GM13976 (cell line): ENCODE measurements at places on chromosomes 16 and 17.
A peak's percentile ranks its signal among the peaks of the same experiment; 100 is the strongest.

- DNase-seq: no peak
Observed at GRCh38 chr17:59368218-59368857, 36.9 kb downstream of the YPEL2 start.

- no peak for DNase-seq
Observed at GRCh38 chr16:85445064-85445778, 167.9 kb upstream of the GSE1 start.

GRCh38 chr17:15213381-15214087, 51.6 kb downstream of the PMP22 start:
- DNase-seq: no peak

DNA sequence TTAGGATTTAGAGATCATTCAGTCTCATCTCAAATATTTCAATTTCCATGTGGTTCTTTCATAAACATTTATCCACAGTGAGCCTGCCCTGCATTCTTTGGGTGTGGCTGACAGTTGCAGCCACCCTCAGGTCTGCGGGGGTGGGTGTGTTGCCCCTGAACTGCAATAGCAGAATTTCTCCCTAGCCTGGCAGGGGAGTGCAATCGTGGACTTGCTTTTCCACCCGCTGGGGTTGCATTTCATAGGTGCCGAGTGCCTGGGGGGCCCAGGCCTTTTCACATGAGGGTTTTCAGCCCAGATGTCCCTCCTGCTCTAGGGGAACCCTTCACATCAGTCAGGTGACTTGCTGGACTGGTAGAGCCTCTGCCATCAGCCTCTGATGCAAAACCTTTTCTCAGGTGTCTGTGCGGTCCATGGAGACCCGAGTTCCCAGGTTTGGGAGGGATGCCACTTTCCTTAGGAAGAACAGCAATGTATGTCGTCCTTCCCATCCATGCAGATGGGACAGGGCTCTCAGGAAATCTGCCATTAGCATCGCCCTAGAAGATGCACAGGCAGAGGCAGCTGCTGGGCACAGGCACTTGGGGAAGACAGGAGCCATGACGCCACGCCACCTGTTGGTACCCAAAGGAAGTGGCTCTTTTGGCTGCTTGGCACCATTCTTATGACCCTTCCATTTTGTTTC, 2.4 kb upstream of the USP36 start:
- peak; percentile 71 for DNase-seq

DNA sequence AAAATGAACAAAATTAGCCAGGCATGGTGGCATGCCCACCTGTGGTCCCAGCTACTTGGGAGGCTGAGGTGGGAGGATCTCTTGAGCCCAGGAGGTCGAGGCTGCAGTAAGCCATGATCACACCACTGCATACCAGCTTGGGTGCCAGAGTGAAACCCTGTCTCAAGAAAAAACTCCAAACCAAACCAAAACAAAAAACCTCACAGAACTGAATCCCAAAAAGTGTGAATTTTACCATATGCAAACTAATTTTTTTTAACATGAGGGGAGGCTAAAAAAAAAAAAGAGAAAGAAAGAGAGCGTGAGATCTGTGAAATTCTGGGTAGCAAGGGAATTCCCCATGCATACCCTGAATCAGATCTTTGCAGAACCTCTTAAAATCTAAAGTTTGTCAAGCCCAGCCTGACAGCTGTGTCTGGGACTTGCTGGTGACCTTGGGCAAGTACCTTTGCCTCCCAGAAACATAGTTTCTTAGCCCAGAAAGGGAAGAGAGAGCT, 17.1 kb upstream of the CDH1 start:
- DNase-seq: peak; percentile 80

GRCh38 chr17:47009759-47010594, 30.9 kb upstream of the RPRML start:
- no peak for DNase-seq

- DNase-seq: no peak
Observed at GRCh38 chr17:69856946-69857345, 218.1 kb upstream of the KCNJ16 start.

- DNase-seq: no peak
Observed at GRCh38 chr16:31537362-31538242, 9.9 kb downstream of the AHSP start.

DNA sequence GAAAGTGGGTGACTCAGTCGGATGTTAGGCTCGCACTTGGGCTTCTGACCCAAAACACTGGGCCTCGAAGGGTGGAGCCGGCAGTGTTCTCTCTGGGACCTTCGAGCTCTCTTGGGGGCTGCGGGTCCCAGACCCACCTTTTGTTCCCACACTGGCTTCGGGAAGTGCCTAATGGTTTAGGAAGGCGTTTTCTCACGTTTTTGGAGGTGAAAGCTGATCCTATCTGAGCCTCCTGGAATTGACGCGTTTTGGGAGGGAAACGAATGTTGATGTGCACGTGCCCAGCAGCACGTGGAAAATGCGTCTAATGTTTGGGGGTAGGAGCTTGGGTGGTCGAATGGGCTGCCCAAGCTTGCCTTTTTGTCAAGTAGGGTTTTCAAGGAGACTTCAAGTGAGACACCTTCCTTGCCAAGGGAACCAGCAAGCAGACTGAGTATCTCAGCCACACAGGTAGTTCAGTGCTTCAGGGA, 666 bp downstream of the HGS start:
- no peak for DNase-seq

GRCh38 chr17:58245428-58246103, 7.2 kb downstream of the LPO start:
- no peak for DNase-seq

- no peak for DNase-seq
Observed at GRCh38 chr16:73056448-73056847, 8.5 kb upstream of the ZFHX3 start.

GRCh38 chr17:2262135-2262587, 41.4 kb downstream of the SMG6 start:
- DNase-seq: no peak

- no peak for DNase-seq
Observed at GRCh38 chr17:59405944-59406705, 74.7 kb downstream of the YPEL2 start.

DNA sequence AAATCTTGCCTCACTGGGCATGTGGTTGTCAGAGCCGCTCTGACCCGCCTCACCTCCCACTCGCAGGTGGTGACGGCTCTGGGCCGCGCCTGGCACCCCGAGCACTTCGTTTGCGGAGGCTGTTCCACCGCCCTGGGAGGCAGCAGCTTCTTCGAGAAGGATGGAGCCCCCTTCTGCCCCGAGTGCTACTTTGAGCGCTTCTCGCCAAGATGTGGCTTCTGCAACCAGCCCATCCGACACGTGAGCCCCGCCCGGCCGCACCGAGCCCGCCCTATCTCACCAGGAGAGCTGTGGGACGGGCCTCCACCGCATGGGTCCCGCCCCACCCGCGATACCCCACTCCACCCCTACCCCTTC, 4.0 kb downstream of the TGFB1I1 start:
- no peak for DNase-seq

GRCh38 chr16:5031601-5032000, 2.1 kb downstream of the NAGPA start:
- DNase-seq: no peak

GRCh38 chr16:66832661-66833305, 2.0 kb upstream of the NAE1 start:
- DNase-seq: no peak

- DNase-seq: no peak
Observed at GRCh38 chr16:57663917-57664661, 4.0 kb upstream of the ADGRG3 start.

DNA sequence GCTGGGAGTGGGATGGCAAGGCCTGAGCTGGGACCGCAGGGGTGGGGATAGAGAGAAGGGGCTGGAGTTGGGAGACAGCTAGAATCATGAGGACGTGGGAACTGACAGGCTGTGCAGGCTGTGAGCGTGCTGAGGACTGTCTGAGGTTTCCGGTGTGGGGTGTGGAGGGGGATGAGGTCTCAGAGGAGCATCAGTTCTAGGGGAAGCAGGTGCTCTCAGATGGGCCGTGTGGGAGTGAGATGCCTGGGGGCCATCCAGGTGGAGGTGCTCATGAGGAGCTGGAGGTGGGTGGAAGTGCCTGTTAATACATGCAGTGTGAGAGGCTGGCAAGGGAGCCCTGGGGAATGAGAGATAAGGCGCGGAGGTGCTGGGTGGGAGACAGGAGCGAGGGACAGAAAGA, 27.2 kb downstream of the HASPIN start:
- no peak for DNase-seq

GRCh38 chr16:65524997-65525396, 403.1 kb upstream of the CDH11 start:
- no peak for DNase-seq

GRCh38 chr17:81552244-81553017, at the start of gene FAAP100:
FAAP100 (minus strand) TSS chr17:81552353; CDS start chr17:81552330, 23 bp downstream.
- DNase-seq: peak; percentile 96

GRCh38 chr17:63758428-63758827, 15.0 kb downstream of the CCDC47 start:
- DNase-seq: no peak

DNA sequence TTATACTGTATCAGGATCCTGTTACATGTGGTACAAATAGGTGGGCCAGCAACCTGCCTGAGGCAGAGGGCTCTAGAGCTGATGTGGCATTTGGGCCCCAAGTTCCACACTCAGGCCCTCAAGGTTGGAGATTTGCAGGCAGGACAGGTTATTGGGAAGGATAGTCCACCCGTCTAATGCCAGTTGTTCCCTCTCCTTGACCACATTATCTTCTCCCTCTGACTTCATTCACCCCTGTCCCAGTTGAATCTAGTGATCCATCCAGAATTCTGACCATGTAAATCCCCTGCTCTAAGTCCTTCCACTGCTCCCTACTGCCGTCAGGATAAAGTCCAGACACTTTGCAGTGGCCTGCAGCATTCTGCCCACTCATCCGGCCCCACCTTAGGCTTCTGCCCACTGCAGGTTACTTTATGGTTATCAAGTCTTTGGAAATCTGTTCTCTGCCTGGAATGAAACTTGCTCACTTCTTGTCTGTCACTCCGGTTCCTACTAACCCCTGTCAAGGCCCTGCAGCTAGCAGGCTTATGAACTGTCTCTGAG, 1.9 kb upstream of the NFATC3 start:
- DNase-seq: no peak

DNA sequence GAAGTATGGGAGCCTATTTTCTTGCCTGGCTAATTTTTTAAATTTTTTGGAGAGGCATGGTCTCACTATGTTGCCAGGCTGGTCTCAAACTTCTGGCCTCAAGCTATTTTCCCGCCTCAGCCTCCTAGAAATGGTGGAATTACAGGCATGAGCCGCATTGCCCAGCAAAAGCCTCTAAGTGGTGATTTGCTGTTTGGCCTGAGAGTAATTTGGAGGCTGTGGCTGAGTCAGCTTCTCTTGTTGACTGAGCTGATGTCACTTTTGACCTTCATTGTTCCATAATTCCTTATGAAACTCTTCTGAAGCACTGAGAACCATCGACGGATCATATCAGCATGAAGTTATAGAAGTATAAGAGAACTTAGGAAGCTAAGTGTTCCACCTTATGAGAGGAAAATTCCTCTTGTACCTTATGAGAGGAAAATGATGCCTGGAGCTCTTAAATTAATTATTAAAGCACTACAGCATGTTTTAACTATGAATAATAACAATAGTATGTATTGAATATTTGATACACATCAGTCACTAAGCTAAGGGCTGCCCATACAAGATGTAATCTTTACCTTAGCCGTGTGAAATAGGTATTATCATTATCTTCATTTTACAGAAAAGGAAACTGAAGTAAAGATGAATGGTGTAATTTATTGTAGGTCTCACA, 220.8 kb upstream of the MON1B start:
- DNase-seq: no peak

GRCh38 chr16:57615813-57616212, 12.6 kb upstream of the ADGRG1 start:
- DNase-seq: no peak

GRCh38 chr17:75769536-75769935, 4.5 kb upstream of the GALK1 start:
- DNase-seq: no peak

DNA sequence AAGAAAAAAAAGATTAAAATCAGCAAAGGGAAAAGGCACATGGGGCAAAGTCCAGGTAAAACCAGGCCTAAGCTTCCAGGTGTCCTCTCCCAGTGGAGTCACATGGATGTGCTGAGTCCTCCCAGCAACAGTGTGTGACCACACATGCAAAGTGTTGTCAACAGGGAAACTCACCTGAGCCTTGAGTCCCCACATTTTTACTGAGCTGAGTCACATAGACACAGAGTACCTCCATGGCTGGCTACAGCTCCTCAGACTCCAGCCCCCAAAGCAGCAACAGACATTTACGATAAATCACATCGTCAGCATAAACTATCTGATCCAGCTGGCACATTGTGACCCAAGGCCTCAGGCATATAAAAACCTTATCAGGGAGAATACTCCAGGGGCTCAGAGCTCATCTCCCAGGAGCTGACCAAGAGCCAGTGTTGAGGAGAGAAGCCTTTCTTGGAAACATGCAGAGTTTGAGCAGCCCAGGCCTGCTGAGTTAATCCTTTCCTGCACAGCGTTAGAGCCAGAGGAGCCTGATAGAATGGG, 20.5 kb downstream of the ERCC4 start:
- DNase-seq: no peak

DNA sequence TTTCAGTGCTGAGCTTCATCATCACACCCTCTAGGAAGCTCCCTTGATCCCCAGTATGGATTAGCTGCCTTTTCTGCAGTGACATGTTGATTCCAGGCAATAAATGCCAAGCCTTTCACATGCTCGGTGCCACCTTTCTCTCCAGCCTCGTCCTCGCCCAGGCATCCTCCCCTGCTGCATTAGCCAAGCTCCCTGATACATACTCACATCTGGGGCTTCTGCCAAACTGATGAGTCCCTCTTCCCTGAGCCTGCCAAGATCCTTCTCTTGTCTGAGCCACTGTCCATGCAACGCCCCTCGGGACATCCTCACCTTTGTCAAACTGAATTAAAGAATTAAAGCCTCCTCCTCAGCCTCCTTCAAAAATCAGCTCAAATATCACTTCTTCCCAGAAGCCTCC, 538.5 kb upstream of the CDH11 start:
- no peak for DNase-seq

- DNase-seq: no peak
Observed at GRCh38 chr16:22961206-22961605, 147.2 kb downstream of the HS3ST2 start.

GRCh38 chr17:19955099-19955498, 22.5 kb downstream of the AKAP10 start:
- DNase-seq: no peak

- DNase-seq: no peak
Observed at GRCh38 chr17:80227666-80228065, 7.4 kb downstream of the SLC26A11 start.

DNA sequence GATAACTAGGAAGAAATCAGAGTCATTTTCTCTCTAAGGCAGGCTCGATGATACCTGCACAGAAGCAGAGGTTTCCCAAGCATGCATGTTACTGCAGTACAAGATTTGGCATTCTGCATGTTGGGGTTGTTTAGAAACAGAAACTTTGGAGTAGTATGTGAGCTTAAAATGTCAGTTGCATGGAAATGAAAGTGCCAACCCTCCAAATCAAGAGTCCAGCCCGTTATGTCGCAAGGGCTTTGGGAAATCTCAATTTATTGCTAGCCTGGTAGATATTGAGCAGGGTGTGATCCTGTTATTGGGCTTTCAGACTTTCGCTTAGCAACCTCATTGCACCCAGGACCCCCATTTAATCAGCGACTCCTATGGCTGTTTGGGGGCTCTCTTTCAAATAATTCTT, 490.8 kb downstream of the MAF start:
- DNase-seq: no peak
